Mesothelial cell of epicardium (in vitro differentiated cells): ENCODE measurements at places on chromosomes 1 and 21. TPM values are rescaled to one million over a fixed set of nuclear protein-coding genes. Genes with fewer than 3 reads are reported as not detected.
A peak's percentile ranks its signal among the peaks of the same experiment; 100 is the strongest.

- H3K4me1 ChIP-seq, result no peaks in the 10 kb centered on the region
- no peak overlapping the region for H3K27ac ChIP-seq
- no peak for DNase-seq
- H3K36me3 ChIP-seq, result peaks cover 6% of the 10 kb centered on the region
- peaks cover 18% of the 10 kb centered on the region for H3K27me3 ChIP-seq
Observed at GRCh38 chr1:245129319-245130240, 25.2 kb upstream of the KIF26B start.

GRCh38 chr1:24864370-24864777, 65.7 kb downstream of the RUNX3 start:
- H3K4me3 ChIP-seq, result no peak overlapping the region
- H3K27ac ChIP-seq, result peak overlapping the region; percentile 82
- DNase-seq, result no peak

- H3K4me1 ChIP-seq, result no peaks in the 10 kb centered on the region
- H3K27ac ChIP-seq, result no peak overlapping the region
- no peak overlapping the region for H3K4me3 ChIP-seq
- DNase-seq, result no peak
- peaks cover 42% of the 10 kb centered on the region for H3K27me3 ChIP-seq
Observed at GRCh38 chr1:30225357-30225756, 498.0 kb downstream of the MATN1 start.

GRCh38 chr1:171655746-171656116, 3.2 kb upstream of the MYOC start:
- H3K4me1 ChIP-seq, result peaks cover 58% of the 10 kb centered on the region
- DNase-seq, result no peak
- no peaks in the 10 kb centered on the region for H3K36me3 ChIP-seq
- H3K27ac ChIP-seq, result peak overlapping the region; percentile 96
- H3K27me3 ChIP-seq, result no peaks in the 10 kb centered on the region

DNA sequence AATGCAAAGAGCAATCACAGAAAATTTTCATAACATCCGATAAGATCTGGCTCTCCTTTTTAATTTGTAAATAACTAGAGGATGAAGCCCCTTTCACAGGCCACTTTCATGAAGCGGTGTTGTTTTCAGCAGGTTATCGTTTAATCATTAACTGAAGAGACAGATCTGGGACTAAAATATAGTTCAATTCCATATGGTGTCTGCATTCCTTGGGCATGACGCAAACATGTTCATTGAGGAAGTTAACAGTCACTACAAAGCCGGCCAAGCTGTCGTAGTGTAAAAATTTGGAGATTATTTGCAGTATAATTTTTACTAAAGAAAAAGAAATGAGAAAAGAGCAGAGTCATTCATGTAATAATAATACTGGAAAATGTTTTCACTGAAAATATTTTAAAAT, 565.2 kb upstream of the ADAMTS5 start:
- H3K27me3 ChIP-seq, result no peaks in the 10 kb centered on the region
- H3K4me3 ChIP-seq, result no peak overlapping the region
- H3K27ac ChIP-seq, result peak overlapping the region; percentile 78
- H3K4me1 ChIP-seq, result peaks cover 27% of the 10 kb centered on the region
- peak; percentile 37 for DNase-seq

- no peak overlapping the region for H3K27ac ChIP-seq
- no peak for DNase-seq
- H3K36me3 ChIP-seq, result peaks cover 5% of the 10 kb centered on the region
- no peaks in the 10 kb centered on the region for H3K27me3 ChIP-seq
- no peak overlapping the region for H3K4me3 ChIP-seq
Observed at GRCh38 chr1:110350360-110350759, 11.2 kb downstream of the RBM15 start.

DNA sequence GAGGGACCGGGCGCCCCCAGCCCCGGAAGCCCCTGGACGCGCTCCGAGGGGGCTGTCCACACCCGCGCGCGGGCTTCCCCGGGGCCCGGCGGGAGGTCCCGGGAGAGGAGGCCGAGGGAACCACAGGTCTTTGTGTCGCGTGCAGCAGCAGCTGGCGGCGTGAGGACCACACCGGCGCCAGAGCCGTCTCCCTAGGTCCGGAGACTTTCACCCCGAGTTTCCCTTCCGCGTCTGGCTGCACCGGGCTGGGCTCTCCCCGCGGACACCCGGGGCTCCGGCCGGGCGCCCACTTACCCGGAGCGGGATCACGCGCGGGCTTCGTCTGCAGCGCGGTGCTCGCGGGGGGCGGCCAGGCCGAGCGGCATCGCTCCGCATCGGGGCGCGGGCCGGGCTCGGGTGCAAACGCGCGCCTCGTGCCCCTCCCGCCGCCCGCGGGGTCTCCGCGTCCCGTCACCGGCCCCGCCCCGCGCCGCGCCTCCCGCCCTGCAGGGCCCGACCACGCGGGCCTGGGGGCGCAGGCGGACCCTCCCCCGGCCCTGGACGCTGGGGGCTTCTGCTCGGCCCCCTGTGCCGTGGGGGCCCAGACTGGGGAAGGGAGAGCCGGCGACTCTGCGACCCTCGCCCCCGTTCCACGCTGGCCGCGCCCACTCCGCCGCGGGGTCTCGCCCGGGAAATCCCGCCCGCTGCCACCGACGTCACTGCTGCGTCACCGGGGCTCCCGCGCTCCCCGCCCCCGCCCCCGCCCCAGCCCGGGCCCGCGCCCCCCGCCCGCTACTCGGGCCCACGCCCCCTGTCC, at the start of gene GNG4:
Gene GNG4 (minus strand): TSS at position 417 of the 796 bp plus-strand sequence. CDS start 65,946 bp downstream, outside the sequence.
- H3K27me3 ChIP-seq, result peaks cover 77% of the 10 kb centered on the region
- peak within 1 kb of the TSS; percentile 93 for H3K27ac ChIP-seq
- H3K4me1 ChIP-seq, result peaks cover 15% of the 10 kb centered on the region
- H3K36me3 ChIP-seq, result no peaks in the 10 kb centered on the region
- DNase-seq, result peak; percentile 75
- H3K4me3 ChIP-seq, result peak within 1 kb of the TSS; percentile 87

GRCh38 chr1:109923946-109924275, 13.3 kb downstream of the CSF1 start:
- H3K4me1 ChIP-seq, result peaks cover 16% of the 10 kb centered on the region
- H3K27me3 ChIP-seq, result no peaks in the 10 kb centered on the region
- H3K27ac ChIP-seq, result peak overlapping the region; percentile 71
- DNase-seq, result no peak

CDCA8 gene
- total RNA-seq, result 12.8 to 14.6 TPM (median 13.5 TPM) in 3 replicates

RGS1 gene
- 0.38 to 0.40 TPM in 2 of 3 replicates, not detected in the other for total RNA-seq

HYI gene
- 35.7 to 41.2 TPM (median 37.5 TPM) in 3 replicates for total RNA-seq

SELENBP1 gene
- total RNA-seq, result 51.1 to 58.5 TPM (median 53.3 TPM) in 3 replicates

C4BPB gene
- 0.47 to 0.78 TPM in 2 of 3 replicates, not detected in the other for total RNA-seq

FCER1G gene
- 0.40 to 1.8 TPM (median 1.3 TPM) in 3 replicates for total RNA-seq

RXFP4 gene
- total RNA-seq, result not detected in 3 replicates
